Activated CD8-positive, alpha-beta memory T cell treated with anti-CD3 and anti-CD28 coated beads, Interleukin-2, amount 50 U/mL, for 48 hours (primary cell): ENCODE measurements at places on chromosomes 13 and 19.
A peak's percentile ranks its signal among the peaks of the same experiment; 100 is the strongest.

- no peak for DNase-seq
These were observed 216.4 kb downstream of the PCDH9 start for GRCh38 chr13:67013709-67014108.

DNA sequence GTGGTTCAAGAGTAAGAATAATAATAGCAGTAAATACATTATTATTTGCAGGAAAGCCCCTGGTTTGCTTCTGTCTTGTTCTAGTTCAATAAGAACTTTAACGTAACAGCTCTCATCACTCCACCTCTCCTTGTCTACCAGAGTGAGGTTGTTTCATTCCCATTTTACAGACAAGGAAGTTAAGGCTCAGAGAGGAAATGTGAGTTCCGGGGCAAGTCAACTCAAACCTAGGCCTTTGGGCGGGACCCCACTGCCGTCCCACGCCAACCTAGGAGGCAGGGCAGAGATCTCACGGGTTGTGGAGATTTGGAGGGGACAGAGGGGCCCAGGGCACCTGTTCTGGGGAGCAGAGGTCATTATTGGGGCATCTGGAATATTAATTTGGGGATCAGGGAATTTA is 1.5 kb downstream of the MAP4K1 start:
- DNase-seq = no peak

GRCh38 chr13:101455863-101456262 is 3.4 kb downstream of the ITGBL1 start:
- no peak for DNase-seq

DNA sequence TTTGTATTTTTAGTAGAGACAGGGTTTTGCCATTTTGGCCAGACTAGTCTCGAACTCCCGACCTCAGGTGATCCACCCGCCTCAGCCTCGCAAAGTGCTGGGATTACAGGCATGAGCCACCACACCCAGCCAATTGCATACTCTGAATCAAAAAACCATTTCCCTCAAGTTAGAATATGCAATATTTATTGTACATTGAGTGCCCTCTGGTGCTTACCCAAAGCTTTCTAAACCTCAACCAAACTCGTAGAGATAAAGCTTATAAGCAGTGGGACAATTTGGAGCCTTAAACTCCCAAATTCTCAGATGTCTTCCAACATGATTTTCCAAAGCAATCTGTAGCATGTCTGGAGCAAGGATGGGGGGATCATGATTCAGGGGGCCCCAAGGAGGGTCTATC is 22.4 kb downstream of the RFXAP start:
- no peak for DNase-seq

- DNase-seq = peak; percentile 33
These were observed 8.5 kb upstream of the PROZ start for GRCh38 chr13:113149711-113150549.

GRCh38 chr19:19955208-19955607 is 54.5 kb downstream of the ZNF93 start:
- DNase-seq = no peak

DNA sequence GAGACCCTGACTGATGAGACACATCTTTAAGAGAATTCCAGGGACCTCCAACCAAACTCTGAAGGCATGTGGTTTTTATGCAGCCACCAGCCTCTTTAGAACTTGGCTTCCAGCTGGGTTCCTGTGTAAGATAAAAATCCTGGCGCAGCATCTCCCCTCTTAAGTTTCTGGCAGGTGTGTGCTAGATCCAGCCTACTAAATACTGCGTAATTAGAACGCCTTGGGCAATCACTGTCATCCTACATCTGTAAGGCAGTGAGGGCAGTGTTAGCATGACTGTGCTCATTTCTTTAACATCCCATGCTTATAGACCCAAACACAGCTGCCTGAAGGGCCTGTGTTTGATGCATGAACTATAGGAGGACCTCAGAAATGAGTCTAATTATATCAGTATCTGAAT is 173.5 kb upstream of the OBI1 start:
- DNase-seq = no peak

DNA sequence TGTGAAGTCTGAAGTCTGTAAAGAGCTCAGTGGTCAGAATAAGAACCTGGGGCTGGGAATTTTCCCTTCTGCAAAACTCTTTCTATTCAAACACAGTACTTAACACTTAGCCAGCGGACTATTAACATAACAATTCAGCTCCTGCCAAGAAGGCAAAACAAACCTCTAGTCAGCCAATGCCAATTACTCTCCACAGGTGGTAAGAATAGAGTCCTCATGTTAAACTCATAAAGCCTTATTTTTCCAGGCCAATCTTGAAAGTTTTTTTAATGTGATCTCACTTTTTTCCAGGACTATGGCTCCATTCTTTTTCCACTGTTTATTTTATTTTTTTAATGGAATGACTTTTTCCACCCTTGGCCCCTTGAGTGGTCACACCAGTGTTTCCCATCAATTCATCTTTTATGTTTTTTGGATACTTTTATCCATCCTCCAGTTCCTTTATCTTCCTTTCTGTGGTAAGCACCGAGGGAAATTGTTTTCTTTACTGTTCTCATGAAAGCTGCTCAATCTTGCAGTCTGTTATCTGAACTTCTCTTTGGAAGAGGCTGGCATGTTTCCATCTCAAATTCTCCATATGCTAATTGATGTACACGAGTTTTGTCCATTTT is 217.3 kb downstream of the LHFPL6 start:
- no peak for DNase-seq

- DNase-seq = no peak
These were observed 430.3 kb downstream of the EFNB2 start for GRCh38 chr13:106105153-106105552.

DNA sequence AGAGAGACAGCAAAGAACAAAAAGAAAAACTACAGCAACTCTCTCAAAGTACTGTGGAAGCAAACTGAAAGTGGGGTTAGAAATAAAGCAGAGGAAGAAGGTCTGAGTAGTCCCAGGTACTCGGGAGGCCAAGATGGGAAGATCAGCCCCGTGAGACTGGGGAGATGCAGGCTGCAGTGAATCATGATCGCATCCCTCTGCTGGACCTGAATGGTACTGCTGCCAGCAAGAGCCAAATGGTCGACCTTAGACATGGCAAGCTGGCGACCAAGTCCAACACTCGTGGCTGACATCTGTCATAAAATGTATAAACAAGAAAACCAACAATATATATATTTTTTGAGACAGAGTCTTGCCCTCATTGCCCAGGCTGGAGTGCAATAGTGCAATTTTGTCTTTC is 33.7 kb upstream of the ZNF724 start:
- DNase-seq = peak; percentile 70

DNA sequence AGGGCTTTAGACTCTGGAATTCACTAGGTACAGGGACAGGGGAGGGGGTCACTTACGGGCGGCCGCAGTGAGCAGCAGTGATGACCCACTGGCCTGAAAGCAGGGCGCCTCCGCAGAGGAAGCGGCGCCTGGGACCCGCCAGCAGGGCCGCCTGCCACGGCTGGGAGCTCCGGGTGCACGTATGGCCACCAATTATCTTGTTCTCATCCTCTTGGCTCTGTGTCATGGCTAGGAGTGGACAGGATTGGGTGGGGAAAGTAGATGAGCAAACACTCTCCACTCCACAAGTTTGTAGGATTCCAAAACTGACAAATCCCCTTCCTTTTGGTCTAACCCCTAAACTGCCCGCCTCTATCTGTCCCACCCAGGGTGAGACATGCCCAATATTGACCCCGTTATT is 1.2 kb downstream of the KLK14 start:
- DNase-seq = no peak

DNA sequence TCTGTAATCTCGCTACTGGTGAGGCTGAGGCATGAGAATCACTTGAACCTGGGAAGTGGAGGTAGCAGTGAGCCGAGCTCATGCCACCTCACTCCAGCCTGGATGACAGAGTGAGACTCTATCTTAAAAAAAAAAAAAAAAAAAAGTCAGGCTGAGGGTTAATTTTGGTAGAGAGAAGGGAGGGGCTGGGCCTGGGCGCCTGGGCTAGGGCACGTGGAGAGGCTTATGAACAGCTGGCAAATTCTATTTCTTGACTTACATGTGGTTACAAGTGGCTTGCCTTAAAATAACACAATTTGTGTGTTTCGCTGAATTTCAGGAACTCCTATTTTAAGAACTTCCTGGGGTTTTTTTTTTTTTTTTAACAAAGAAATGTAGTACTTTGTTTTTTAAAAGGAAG is 47.6 kb upstream of the MAP3K10 start:
- DNase-seq = no peak

GRCh38 chr19:55247621-55248099 is 11.2 kb downstream of the PPP6R1 start:
- DNase-seq = no peak

DNA sequence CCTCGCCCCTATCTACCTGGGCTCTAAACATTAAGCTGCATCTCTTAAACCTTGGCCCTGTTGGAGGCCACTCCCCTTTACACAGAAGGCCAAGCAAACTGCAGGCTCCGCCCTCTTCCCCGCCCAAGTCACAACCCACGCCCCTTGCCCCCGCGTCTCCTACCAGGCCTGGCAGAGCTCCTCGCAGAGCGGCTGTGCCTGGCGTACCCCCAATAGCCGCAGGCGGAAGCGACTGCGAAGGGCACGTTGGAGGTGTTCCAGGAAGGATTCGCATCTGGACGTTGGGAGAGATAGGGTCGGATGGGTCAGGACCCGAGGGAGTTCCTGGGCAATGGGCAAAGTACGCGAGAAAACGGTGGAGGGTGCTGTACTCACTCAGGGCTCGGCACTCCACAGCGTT is 5.9 kb downstream of the RTBDN start:
- DNase-seq = no peak

DNA sequence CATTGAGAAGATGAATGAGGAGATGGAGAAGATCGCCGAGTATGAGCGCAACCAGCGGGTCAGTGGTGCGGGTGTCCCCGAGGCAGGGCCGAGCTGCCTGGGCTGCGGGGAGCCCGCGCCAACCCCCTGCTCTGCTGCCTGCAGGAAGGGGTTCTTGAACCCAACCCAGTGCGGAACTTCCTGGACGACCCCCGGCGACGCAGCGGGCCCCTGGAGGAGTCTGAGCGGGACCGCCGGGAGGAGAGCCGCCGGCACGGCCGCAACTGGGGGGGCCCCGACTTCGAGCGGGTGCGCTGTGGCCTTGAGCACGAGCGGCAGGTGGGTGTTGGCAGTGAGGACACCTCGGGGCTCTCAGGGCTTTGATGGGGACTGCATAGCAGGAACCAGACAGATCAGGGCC is 8.3 kb downstream of the CCDC9 start:
- no peak for DNase-seq

GRCh38 chr19:44948763-44949374 is 3.0 kb downstream of the APOC2 start:
- no peak for DNase-seq

- DNase-seq = no peak
These were observed 43.5 kb upstream of the SHISA2 start for GRCh38 chr13:26095338-26095737.

DNA sequence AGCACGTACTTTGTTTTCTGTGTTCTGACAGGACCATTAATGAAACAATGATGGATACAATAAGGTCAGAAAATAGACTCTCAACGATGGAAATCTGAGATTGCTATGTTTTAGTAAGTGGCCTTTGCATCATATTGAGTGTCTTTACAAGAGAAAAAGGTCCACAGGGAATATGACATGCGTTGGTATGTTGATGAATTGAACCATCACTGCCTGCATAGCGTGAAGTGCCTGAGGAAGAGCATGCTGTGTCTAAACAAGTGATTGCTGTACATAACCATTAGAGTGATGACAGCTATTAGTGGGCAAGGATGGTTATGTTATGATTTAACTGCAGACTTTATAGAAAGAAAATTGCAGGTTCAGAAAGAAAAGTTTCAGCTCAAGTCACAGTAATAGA is 623.2 kb downstream of the SLITRK5 start:
- no peak for DNase-seq

DNA sequence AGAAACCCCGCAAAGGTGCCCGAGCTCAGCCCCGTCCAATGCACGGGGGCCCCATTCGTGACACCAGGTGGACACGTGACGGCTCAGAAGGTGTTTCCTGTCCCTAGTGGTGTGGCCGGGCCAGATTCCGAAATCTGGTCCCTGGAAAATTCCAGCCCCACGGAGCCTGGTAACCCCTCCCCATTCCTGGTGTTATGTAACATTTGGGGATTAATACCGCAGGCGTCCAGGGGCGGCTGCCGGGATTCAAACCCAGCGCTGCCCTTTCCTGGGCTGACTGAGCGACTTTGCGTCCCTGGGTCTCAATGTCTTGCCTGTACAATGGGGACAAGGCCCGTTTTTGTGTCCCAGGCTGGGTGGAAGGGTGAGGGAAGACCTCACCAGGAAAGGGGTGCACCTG is 1.0 kb upstream of the PLK5 start:
- no peak for DNase-seq

- DNase-seq = no peak
These were observed 512 bp downstream of the CC2D1A start for GRCh38 chr19:13906521-13906904.

DNA sequence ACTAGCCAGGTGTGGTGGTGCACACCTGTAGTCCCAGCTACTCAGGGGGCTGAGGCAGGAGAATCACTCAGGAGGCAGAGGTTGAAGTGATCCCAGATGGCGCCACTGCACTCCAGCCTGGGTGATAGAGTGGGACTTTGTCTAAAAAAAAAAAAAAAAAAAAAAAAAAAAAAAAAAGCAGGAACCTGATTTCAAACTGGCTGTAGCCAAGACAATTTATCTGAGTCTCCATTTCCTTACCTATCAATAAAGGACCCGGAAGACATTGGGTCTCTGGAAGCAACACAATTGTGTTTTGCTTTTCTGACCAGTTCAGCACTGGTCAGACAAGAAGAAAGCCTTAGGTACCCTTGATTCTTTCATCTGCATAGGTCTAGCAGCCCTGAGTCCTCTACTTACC is 491.0 kb downstream of the TBC1D4 start:
- DNase-seq = no peak

DNA sequence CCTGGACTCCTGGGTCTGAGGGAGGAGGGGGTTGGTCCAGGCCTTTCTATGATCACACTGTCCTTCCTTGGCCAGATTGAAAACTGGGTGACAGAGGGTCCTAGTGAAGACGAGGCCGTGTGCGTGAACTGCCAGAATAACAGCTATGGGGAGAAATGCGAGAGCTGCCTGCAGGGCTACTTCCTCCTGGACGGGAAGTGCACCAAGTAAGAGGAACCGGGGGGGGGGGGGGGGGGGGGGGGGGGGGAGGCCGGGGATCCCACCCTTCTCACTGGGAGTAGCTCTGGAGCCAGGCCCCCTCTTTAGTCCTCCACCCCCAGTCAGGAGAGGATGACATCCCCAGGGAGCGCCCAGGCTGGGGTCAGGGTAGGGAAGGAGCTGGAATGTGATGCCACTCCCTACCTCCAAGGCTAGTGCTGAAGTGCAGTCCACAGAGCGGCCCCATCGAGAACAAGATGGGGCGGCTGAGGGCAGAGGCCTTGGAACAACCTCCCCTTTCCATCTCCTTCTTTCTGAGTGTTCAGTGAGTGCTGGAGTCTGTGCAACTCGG is 19.4 kb downstream of the CNFN start:
- DNase-seq = no peak

- no peak for DNase-seq
These were observed 361.8 kb downstream of the ZNF536 start for GRCh38 chr19:30733826-30734550.
